Lower leg skin (tissue), 4 donors: ENCODE measurements at places on chromosomes 5 and 9.

GRCh38 chr9:110185806-110186205, 22.2 kb downstream of the C9orf152 start:
- peak; percentile 23 for DNase-seq

DNA sequence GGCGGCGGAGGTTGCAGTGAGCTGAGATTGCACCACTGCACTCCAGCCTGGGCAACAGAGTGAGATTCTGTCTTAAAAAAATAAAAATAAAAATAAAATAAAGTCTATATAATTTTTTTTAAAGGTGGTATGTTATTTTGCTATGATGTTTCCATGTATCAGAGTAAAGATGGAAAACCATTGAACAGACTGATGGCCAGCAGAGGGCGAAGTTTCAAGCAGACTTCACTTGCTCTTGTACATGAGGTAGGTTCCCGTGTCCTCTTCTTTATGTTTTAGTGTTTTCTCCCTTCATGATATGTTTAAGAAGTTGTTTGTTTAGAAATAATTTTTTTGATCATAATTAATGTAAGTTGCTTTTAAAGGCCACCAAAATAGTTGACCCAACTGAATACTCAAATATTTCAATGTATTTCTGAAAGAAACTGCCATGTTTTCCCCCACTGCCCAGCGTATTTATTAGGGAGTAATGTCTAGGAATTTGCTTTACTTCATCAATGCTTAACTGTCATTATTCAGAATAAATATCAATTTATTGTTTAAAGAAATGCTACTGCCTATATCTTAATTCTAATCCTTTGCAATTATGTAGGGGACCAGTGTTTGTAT, 146.4 kb downstream of the HACD4 start:
- DNase-seq: no peak

DNA sequence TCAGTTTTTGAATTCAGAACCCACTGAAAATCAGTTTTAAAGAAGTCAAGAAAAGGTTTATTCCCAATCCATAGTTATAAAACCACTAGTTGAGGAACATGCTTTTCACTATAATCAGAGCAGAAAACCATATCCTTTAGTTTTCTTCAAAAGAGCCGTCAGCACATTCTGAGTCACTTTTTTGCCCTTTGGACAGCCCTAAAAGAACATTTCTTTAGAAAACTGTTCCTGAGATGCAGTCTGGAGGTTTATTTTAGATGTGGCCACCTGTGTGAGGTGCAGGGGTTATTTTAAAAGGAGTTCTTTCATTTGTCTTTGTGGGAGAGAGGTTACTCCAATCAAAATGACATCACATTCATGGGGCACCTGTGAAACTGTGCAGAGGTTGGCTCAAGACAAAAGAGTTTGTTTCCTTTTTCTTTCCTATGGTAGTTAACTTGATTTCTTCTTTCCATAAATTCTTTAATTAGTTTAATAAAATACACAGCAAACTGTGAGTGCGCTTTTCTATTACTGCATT, 221.6 kb upstream of the RPS23 start:
- no peak for DNase-seq

DNA sequence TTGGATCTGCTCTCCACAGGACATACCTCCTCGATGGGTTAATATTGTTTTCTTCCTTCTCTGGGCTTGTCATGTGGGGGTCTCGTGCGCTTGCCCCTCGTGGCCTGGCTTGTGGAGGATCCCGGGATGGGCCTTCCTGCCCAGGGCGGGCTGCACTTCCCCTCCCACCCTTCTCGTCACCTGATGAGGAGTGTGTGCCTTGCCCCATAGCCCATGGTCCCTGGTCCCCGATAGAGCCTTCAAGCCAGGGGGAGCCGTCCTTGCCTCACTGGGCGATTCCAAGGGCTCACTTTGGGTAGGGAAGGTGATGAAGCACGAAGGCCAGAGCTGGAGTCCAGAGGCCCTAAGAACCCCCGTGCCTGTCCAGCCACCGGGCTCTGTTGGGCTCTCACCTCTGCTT, 28.7 kb downstream of the DYNC2I2 start:
- no peak for DNase-seq

GRCh38 chr9:136691316-136692184, 4.3 kb upstream of the AGPAT2 start:
- no peak for DNase-seq

- no peak for DNase-seq
Measured at GRCh38 chr5:5645198-5645597, 222.7 kb downstream of the ICE1 start.

- no peak for DNase-seq
Measured at GRCh38 chr5:161273410-161273809, 273.1 kb downstream of the GABRB2 start.

DNA sequence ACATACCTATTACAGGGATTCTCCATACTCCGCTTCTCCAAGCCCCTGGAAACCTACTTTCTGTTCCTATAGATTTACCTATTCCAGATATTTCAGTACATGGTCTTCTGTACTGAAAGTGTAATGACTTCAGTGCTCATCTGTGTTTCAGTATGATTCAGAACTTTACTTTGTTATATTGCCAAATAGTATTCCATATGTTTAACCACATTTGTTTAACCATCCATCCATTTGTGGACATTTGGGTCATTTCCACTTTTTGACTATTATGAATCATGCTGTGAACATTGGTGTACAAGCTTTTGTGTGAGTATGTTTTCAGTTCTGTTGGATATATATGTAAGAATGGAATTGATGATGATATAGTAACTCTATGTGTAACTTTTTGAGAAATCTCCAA, 188.9 kb downstream of the PDZD2 start:
- no peak for DNase-seq

GRCh38 chr9:86321373-86321772, 32.8 kb downstream of the TUT7 start:
- DNase-seq: no peak

- DNase-seq: no peak
Measured at GRCh38 chr5:36152324-36153297, 700 bp downstream of the SKP2 start.

GRCh38 chr9:112041536-112042243, 133.4 kb downstream of the SUSD1 start:
- DNase-seq: no peak

DNA sequence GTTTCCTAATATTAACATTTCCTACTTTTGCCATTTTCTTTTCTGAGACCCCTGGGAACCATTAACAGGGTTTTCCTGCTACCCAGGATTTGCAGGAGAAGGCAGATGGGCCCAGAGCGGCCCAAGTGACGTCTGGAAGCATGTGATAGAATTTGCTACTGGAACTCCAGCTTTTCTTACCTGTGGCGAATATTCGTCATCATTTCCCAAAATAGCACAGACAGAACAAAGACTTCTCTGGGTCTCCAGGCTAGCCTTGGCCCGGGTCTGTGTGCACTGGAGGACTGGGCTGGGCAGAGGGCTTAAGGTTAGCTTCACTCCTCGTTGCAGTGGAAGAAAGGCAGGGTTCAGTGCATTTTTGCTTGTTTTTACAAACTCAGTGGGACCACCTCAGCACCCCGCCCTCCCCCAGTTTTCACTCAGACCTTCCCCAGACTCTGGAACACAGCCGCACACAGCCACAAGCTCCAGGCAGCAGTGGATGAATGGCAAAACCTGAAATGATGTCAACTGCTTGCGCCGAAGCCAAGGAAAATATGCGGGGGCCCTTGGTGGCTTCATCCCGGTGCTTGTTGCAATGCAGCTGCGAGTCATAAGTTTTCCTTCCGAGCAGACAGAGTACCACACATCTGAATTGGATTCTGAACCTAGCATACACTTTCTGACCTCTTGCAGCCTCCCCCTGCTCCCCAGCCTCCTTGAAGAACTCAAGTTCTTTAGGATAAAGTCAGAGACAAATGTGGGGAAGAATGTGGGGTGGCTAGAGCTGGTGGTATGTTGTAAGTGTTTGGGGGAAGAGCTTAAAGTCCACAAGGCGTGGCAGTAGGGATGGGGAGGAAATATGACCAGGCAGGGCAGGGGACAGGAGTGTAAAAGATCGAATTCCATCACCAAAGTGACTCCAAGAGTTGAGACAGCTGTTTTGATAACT, 586.0 kb downstream of the CCDC171 start:
- DNase-seq: no peak

- no peak for DNase-seq
Measured at GRCh38 chr9:77899679-77900354, 131.8 kb downstream of the GNAQ start.

GRCh38 chr9:89597711-89598362, 7.0 kb upstream of the GADD45G start:
- DNase-seq: peak; percentile 84

- DNase-seq: peak; percentile 89
Measured at GRCh38 chr5:109656829-109657228, 32.9 kb upstream of the MAN2A1 start.
